ENCODE measurements at places on chromosomes 7 and 10.

DNA sequence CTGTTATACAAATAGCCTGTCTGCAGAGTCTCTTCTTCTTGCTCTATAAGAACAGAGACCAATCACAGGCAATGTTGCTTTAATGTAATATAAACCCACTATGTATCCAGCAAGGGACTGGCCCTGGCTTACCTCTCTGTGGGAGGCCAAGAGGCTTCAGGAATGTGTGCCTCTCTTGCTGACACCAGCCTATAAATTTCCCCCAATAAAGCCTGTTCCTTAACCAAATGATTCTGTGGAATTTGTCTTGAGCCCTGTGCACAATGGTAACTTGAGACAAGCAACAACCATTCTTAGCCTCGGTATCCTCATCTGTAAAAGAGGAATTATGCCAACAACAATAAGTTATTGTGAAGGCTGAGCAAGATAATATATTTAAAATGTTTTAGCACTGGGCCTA, 563.7 kb downstream of the GRM8 start:
- no peak for DNase-seq

GRCh38 chr10:79166312-79166721, 97.6 kb downstream of the ZMIZ1 start:
- DNase-seq = no peak

DNA sequence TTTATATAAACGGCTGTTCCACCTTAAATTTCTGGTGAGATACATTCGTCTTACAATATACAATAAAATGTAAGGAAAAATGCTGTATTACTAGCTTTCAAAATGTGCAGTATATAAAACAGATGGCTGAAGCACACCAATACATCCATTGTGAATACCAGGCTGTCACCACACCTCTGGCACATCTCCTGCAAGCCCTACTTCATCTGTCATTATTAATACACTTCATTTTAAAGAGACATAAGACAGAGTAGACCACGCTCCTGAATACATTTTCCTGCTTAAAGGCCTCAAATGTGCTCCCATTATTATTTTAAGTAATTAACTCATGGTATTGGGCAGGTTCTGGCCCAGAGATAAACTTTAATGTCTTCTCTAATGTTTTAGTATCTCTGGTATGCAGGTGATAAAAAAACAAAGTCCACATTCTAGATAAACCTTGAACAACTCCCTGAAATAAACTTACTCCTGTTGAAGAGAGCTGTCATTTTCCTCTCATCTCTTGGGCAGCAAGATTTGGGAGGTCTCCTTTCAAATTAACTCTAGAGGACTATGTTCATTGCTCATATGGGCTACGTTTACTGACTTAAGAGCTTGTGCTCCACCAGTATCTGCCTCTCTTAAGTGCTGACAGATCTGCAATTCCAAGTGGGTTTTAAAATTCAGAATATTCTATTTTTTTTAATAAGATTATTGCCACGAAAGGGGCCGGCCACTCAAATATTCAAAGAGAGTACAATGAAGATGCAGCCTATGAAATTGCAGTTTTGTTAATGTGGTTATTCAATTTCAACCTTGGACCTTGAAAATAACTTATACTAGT, 396.5 kb upstream of the SEMA3D start:
- no peak for DNase-seq

DNA sequence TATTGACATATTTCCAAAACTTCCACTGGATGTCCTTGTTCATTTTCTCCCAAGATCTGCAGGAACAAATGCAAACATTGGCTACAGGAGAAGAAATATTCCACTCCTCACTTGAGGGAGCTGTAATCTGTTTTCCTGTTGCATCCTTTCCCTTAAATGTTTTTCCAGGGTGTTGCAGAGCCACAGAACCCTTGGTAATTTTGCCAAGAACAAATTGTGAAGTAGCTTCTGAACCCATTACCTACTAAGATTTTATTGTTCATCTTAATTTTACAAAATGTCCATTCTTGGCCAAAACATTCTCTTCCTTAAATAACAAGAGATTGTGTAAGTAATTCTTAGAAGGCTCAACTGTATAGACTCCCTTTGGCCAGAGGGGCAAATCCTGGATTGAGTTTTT, 177.0 kb downstream of the GNAT3 start:
- no peak for DNase-seq

DNA sequence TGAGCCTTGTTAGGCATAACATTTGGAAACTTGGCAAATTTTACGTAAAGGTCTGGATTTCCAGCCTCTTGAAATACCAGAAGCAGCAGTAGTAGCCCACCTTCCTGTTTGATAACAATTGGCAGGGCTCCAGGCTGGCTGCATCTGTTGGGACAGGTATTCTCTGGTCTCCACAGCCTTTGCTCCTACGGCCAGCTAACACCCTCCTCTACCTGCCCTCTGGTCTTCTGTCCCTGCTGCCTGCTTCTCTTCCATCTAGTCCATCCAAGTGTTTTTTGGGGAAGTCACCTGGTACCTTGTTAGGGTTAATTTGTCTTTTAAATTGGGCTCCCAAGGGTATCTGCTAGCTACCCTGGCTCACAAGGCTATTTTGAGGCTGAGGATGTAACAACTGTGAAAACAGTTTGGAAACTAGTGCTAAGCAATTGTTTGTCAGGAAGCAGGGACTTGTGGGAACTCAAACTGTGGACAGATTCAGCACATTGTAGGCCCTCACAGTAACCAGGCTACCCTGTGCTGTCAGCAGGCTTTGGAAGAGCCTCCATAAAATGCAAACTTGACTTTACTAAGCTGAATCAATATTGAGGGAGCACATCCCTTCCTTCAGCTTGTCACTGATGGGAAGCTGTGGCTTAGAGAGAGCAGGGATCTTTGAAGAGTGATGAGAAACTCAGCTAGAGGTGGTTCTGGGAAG, 8.5 kb downstream of the RPS24 start:
- no peak for DNase-seq

- DNase-seq = no peak
These were observed 53.4 kb downstream of the NRCAM start for GRCh38 chr7:108402865-108403264.

DNA sequence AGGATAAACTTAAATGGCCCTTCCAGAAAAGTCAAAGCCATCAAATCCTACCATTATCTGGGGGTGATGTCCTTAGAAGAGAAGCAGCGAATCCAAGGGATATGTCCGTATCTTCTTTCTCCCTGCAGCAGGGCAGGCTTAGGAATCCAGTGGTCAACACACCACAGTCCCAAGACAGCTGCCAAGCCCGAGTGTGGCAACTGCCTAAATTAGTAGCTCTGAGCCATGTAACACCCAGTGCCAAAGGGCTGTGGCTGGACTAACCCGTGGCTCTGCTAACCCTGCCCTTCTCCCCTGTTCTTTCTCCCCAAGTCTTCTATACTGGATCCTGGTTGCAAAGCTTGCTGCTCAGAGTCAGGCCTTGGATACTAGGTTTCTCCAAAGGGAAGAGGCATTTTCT, 74.8 kb downstream of the CDK1 start:
- no peak for DNase-seq

All from NCI-H1417 treated with DMSO at 0.1 percent for 48 hours (cell line).